ENCODE measurements at places on chromosomes 16 and 17.

DNA sequence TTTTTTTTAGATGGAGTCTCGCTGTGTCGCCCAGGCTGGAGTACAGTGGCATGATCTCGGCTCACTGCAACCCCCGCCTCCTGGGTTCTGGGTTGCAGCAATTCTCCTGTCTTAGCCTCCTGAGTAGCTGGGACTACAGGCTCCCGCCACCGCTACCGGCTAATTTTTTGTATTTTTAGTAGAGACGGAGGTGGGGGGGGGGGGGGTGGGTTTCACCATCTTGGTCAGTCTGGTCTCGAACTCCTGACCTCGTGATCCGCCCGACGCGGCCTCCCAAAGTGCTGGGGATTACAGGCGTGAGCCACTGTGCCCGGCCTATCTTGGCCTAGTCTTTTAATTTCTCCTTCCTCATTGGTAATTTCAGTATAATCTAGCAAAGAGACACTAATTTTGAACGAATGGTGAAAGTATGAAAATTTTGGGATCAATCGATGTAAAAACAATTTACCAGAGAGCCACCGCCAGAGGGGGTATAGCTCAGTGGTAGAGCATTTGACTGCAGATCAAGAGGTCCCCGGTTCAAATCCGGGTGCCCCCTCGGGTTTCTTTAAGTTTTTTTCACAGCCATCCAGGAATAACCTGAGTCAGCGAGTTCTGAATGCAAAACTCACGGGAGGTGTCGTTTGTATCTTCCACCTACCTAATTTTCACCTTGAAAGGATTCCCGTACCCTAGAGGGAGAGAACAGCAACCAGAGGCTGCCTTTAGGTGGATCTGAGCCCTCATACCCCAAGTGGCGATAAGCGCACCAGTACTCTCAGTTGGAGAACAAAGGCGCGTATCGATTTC lies 2.5 kb upstream of the LASP1 start:
- peak; percentile 24 for DNase-seq

DNA sequence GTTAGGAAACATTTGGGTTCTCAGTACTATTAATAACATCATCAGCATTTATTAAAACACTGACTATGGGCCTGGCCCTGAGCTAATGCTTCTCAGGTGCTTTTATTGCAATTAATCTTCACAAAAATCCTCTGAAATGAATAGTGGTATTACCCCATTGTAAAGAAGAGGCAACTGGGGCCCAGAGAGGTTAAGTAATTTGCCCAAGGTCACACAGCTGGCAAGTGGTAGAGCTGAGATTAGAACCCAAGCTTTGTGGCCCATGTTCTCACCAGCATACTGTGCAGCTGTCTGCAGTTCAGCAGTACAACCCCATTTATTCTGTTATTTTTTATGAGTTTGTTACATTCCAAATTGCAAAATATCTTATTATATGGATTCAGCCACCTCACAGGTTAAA lies 82.3 kb downstream of the TBC1D16 start:
- no peak for DNase-seq

DNA sequence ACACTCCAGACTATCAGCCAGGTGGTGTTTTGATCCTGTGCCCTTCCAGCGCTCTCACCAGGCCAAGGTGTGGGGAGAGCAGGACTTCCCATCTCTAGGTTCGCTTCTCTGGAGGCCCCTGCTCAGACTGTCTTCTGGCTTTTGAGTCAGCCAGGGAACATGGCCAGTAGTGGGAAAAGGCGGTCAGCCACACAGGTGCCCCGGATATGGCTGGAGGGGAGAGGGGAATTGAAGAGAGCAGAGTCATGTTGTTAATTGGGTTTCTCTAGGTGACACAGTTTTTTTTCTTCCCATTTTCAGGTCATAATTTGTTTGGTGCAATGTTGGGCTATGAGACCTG lies 1.5 kb downstream of the MINK1 start:
- no peak for DNase-seq

GRCh38 chr16:75025761-75026160 lies 26.9 kb downstream of the ZNRF1 start:
- DNase-seq = no peak

- no peak for DNase-seq
Measured at GRCh38 chr17:16211590-16211989, 3.7 kb downstream of the NCOR1 start.

DNA sequence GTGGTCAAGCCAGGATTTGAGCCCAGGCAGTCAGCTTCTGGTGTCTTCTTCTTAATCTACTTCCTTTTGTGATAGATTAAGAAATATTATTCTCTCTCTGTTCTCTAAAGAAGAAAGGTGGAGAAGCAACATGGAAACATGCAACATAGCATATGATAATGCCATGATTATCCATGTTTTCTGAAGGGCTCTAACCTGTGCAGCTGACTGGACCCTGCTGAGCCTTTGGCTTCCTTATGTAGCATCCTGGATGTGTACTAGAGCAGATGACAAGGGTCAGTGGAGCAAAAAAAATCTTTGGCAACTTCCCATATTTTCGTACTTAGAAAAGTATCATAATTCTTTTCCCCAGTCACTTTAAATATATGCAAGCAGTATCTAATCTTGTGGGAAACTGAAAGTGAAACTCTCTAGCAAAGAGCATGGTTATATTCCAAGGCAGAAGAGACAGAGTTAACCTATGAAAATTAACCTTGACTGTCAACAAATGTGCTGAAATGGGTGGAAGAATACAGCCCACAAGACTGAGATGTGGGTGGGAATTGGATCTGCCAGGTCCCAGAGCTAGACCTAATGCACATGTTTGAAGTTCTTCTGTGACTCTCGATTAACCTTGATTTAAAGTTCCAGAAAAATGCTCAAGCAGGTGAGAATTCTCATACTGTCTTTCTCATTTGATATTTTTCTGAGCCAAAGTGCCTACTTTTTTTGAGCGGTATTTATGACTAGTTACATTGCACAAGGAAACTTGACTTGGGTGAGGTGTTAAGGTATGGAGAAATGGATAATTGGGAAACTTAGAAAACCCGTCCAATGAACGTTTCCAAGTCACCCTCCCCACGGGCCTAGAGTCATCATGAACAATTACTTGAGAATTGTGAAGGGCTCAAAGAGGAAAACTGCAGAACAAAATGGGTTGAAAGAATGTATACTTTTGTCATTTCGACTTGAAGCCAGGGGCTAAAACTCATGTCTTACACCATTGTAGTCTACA lies 248.6 kb downstream of the FTO start:
- DNase-seq = no peak

- DNase-seq = no peak
Measured at GRCh38 chr17:68518063-68518815, 6.0 kb downstream of the PRKAR1A start.

GRCh38 chr16:80940069-80940856 lies 66.4 kb downstream of the CMC2 start:
- DNase-seq = no peak

DNA sequence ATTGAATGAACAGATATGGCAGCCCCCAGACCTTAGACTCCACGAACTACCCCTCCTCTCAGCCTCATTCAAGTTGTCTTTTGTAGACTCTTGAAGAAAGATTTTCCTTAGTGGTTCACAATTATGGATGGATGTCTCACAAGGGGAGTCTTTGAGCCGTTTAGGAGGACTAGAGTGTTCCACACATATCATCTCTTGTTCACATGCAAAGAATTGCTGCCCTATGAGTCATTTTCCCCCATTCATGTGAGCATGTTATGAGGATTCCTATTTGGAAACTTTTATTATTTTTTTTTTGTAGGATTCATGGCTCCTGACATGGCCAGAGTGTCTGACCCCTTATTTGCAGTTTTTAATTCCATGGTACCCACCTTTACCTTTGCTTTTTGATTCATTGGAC lies 237.1 kb downstream of the SHISA9 start:
- no peak for DNase-seq

DNA sequence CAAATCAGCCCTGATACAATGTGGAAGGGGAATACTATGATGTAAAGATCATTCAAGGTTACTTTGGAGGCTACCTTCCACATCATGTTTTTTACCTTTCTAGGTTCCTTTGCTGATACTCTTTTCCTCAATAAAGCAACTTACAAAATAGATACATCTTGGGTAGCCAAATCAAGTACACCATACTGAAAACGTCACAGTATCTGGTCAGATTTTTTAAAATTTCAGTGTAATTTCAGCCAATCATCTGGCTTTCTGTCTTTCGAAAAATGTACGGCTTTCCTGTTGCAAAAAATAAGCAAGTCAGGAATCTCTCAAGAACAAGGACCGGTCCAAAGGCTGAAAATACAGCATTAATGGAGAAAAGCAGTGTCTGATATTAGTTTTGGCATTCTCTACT lies 15.6 kb upstream of the MED13 start:
- no peak for DNase-seq

GRCh38 chr16:649631-650030 lies 466 bp downstream of the WDR90 start:
- no peak for DNase-seq

- no peak for DNase-seq
Measured at GRCh38 chr17:27959382-27959709, 66.2 kb upstream of the LYRM9 start.

GRCh38 chr17:17156107-17156506 lies 50.0 kb downstream of the PLD6 start:
- no peak for DNase-seq

GRCh38 chr17:7794075-7794663 lies 39.8 kb upstream of the KDM6B start:
- DNase-seq = no peak

- DNase-seq = no peak
Measured at GRCh38 chr16:85330694-85331188, 218.5 kb upstream of the CIBAR2 start.

GRCh38 chr16:89143201-89143741 lies 28.3 kb upstream of the CDH15 start:
- no peak for DNase-seq

- DNase-seq = no peak
Measured at GRCh38 chr16:10552998-10553491, 27.4 kb downstream of the EMP2 start.

DNA sequence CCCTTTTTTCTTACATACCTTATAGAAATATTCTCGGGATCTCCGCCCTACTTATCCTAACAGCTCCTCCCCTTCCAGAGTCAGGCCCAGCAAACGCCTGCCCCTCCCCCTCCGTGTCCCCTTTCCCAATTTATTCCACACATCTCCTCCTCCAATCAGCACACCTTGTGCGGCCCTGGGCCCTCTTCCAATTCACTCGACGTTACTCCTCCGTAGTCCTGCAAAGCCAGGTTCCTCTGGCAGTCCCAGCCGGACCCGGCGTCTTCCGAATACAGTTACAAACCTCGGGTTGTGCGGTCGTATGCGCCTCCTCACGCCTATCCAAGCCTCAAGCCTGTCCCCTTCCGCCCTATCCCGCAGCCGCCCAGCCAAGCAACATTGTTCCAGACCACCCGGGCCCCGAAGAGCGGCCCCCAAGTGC lies 677 bp downstream of the CBX1 start:
- no peak for DNase-seq

GRCh38 chr17:50737118-50737698 lies 17.8 kb downstream of the LUC7L3 start:
- DNase-seq = no peak

- no peak for DNase-seq
Measured at GRCh38 chr17:21007646-21008045, 35.2 kb downstream of the USP22 start.

- DNase-seq = no peak
Measured at GRCh38 chr17:50452630-50453300, 15.9 kb downstream of the CHAD start.

GRCh38 chr17:8126491-8127066 lies 2.7 kb upstream of the HES7 start:
- DNase-seq = no peak

DNA sequence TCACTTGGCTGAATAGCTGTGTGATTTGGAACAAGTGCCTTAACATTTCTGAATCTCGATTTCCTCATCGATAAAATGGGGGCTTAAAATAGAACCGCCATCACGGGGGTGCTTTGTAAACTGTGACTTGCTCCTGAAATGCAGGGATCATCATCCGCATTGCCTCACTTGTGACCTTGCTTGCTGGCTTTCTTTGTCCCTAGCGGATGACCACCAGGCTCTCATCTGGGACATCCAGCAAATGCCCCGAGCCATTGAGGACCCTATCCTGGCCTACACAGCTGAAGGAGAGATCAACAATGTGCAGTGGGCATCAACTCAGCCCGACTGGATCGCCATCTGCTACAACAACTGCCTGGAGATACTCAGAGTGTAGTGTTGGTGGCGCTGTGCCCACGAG lies 11.9 kb upstream of the TACO1 start:
- no peak for DNase-seq

DNA sequence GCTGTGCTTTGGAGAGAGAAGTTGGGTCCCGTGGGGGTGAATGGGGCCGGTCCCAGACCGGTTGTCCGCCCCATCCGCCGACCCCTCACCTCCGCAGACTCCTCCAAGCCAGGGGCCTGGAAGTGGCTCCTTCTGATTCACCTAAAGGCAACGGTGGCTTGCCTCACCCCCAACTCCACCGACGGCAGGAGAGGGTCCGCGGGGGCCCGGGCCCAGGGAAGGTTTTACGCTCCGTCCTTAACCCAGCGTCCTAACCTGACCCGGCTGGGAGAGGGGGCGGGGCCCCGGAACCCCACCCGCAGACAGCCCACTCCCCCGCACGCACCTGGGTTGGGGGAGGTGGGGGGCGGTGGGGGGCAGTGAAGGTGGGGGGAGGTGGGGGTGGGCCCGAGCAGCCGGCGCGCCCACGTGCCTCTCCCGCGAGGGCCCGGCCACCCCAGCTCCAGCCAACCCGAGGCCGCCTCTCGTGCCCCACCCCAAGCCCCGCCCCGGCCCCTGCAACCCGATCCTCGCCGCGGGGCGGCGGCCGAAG lies 12.7 kb upstream of the CD300A start:
- no peak for DNase-seq

- DNase-seq = no peak
Measured at GRCh38 chr16:88005181-88005581, 53.9 kb downstream of the BANP start.

GRCh38 chr17:17816831-17817551 lies 19.8 kb downstream of the SREBF1 start:
- DNase-seq = no peak

DNA sequence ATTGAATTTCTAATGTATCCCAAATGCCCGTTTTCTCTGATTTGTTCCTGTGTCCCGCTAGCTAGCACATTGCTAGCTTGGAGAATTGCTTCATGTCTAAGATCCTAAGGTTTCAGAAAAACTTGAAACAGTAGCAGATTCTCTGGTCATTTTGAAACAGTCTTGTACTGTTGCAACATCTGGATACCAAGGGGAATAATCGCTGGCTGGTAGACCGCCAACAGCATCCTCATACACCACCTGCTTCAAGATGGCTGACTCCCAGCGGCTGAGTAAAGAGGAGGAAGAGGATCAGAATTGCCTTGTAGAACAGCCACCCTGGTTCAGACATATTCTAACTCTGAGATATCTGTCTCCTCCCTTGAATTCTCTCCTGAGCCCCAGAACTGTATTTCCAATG lies 226.7 kb upstream of the ELAC2 start:
- DNase-seq = no peak
